ENCODE measurements at places on chromosomes 4 and X. TPM values are rescaled to one million over a fixed set of nuclear protein-coding genes. Genes with fewer than 3 reads are reported as not detected.

Gene RNF175
- 0.06 TPM for polyA plus RNA-seq

Gene ARHGAP36
- 0.23 TPM for polyA plus RNA-seq

DNA sequence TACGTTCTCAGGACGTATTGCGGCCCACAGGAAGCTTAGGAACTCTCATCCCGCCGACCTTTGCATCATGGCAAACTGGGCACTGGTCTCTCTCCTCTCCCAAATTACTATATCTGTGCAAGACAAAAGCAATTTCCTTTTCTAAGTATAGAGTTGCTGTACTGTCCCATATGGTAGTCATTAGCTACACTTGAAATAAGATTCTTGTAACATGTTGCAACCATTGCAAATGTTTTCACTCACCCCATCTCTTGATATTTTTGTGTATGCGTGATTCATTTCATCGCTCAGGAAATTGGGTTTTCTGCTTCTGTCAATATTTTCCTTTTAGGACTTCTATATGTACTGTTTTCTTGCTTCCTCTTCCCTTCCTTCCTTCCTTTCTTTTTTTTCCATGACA, 15.7 kb downstream of the ARMCX6 start:
- no peak for DNase-seq

DNA sequence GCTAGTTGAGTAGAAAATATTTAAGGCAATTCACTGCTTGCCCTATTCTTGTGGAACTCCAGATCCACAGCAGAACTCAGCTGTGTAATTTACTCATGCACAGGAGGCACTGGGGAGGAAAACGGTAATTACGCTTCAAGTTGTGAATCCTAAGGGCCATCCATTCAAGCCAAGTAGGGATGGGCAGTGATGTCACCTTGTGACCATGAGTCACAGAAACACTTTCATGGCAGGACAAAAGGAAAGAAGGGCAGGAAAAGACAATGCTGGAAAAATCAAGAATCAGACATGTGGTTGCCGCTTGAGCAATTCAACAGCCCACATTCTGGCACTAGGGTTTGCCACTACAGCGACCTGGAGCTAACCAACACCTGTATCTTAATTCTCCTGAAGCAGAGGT, 1.4 kb downstream of the PAQR3 start:
- DNase-seq: no peak

Data from SK-N-SH (cell line).